ENCODE measurements at places on chromosomes 6 and 20. TPM values are rescaled to one million over a fixed set of nuclear protein-coding genes. Genes with fewer than 3 reads are reported as not detected.

DNA sequence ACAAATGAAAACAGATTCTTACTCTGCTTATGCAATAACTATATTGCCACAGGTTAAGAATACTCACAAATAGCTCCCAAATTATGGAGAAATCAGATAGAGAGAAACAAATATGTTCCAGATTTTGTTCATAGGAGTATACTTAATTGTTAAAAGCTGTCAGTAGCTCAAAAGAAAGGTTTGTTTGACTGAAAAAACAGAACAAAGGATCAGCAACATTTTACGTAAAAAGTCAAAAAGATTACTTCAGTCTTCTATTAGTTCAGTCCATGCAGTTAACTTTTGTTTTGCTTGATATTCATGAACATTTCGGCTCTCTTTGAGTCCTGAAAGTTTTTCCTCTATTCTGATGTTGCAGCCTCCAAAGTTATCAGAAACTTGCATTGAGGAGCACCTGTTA, 13.4 kb upstream of the NANP start:
- no peaks in the 10 kb centered on the region for H3K27me3 ChIP-seq
- H3K36me3 ChIP-seq: peaks cover 3% of the 10 kb centered on the region
- no peak overlapping the region for H3K4me3 ChIP-seq
- no peak for DNase-seq
- no peaks in the 10 kb centered on the region for H3K4me1 ChIP-seq

ZNFX1 gene
- total RNA-seq: 34.2 TPM

PTCHD4 gene
- not detected for total RNA-seq

GRCh38 chr6:14501914-14502313, 384.3 kb downstream of the CD83 start:
- H3K27ac ChIP-seq: no peak overlapping the region
- no peaks in the 10 kb centered on the region for H3K27me3 ChIP-seq
- no peaks in the 10 kb centered on the region for H3K4me1 ChIP-seq

DNA sequence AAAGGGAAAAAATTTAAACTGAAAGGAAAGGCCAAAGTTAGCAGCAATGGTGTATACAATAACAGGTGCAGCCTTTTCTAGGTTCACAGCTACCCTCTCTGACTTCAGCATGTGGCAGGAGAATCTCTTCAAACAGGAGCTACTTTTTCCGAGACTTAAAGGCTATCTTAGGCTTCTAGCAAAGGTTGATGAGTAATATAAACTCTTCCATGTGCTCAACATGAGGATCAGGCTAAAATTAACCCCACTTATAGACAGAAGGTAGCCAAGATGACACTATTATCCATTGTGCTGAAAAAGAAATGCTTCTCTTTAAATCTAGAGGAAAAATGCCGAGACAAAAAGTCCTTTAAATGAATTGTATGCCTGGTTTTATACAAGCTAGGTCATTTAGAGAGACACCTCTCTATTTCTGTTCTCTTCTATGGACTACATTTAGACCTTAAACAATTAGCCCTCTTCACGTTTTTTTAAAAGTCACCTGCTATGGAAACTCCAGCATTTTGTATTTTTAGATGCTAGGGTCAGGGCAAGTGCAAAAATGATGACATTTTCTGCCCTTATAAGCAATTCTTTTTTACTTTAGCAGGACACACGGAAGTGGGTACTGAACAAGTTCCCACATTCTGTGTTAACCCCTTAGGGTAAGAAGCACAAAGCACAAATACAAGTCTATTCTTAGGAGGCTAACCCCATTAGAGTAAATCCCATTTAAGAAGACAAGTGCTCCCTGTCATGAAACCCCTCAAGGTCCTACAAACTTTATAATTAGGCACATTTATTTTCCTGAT, 216.8 kb upstream of the CITED2 start:
- no peak overlapping the region for H3K27ac ChIP-seq
- no peaks in the 10 kb centered on the region for H3K27me3 ChIP-seq
- peaks cover 19% of the 10 kb centered on the region for H3K4me1 ChIP-seq
- no peaks in the 10 kb centered on the region for H3K36me3 ChIP-seq
- H3K4me3 ChIP-seq: no peak overlapping the region

FBXO5 gene
- 3.5 TPM for total RNA-seq

- H3K27me3 ChIP-seq: no peaks in the 10 kb centered on the region
- no peak overlapping the region for H3K4me3 ChIP-seq
- H3K4me1 ChIP-seq: peaks cover 14% of the 10 kb centered on the region
- no peaks in the 10 kb centered on the region for H3K36me3 ChIP-seq
Observed at GRCh38 chr6:116450769-116451740, 10.1 kb upstream of the CALHM6 start.

ENPP3 gene
- total RNA-seq: 0.15 TPM

DNA sequence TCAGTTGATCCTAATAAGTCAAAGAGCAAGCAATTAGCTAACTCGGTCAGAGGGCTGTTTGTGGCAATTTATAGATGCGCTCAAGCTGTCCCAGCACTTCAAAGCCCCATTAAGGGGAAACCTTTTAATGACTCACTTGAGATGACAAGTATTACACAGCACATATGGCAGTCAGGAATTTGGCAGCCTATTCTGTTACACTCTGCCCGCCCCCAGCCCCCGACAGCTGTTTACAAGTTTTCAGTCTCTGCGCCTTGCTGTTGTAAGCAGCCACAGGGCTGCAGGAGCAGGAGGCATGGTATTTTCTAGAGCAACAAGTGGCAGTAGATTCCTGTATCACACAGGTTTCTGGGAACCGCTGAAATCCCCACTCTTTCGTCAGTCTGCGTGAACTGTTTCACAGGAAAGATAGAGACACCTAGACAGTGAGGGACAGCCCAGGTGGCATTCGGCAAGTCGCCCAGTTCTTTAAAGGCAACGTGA, 263.0 kb downstream of the FOXC1 start:
- no peaks in the 10 kb centered on the region for H3K27me3 ChIP-seq
- H3K4me1 ChIP-seq: peaks cover 5% of the 10 kb centered on the region
- no peaks in the 10 kb centered on the region for H3K36me3 ChIP-seq
- no peak overlapping the region for H3K4me3 ChIP-seq

DNA sequence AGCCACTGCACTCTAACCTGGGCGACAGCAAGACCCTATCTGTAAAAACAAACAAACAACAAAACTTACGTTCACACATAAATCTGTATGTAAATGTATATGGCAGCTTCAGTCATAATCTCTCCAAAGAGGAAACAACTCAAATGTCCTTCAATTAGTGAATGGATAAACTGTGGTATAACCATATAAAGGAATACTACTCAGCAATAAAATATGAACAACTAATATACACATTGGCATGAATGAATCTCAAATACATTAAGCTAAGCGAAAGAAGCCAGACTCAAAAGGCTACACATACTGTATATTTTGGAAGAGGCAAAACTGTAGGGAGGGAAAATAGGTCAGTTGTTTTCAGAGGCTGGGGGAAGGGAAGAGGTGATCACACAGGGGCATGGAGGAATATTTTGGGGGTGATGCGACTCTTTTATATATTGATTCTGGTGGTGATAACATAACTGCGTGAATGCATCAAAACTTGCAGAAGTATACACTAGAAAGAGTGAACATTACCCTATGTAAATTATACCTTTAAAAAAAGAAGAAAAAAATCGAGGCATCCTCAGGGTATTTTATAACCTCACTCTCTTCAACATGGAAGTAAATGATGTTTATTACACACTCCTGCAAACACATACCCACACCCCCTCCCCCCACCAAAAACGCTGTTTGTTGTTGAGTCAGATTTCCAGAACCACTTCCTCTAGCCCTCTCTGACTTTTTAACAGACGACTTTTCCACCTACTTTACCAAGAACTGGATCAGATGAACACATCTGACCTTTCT, 115.2 kb upstream of the RNF24 start:
- H3K4me1 ChIP-seq: no peaks in the 10 kb centered on the region
- H3K27me3 ChIP-seq: peaks cover 11% of the 10 kb centered on the region
- H3K27ac ChIP-seq: no peak overlapping the region
- no peak overlapping the region for H3K4me3 ChIP-seq

- no peaks in the 10 kb centered on the region for H3K27me3 ChIP-seq
- no peak overlapping the region for H3K27ac ChIP-seq
- no peak overlapping the region for H3K4me3 ChIP-seq
Observed at GRCh38 chr6:25012657-25013056, 76.9 kb upstream of the RIPOR2 start.

- H3K27ac ChIP-seq: no peak overlapping the region
- no peaks in the 10 kb centered on the region for H3K27me3 ChIP-seq
- no peak for DNase-seq
- H3K4me1 ChIP-seq: no peaks in the 10 kb centered on the region
- no peaks in the 10 kb centered on the region for H3K36me3 ChIP-seq
Observed at GRCh38 chr6:16533210-16533609, 228.1 kb downstream of the ATXN1 start.

HUS1B gene
- 8.8 TPM for total RNA-seq

DNA sequence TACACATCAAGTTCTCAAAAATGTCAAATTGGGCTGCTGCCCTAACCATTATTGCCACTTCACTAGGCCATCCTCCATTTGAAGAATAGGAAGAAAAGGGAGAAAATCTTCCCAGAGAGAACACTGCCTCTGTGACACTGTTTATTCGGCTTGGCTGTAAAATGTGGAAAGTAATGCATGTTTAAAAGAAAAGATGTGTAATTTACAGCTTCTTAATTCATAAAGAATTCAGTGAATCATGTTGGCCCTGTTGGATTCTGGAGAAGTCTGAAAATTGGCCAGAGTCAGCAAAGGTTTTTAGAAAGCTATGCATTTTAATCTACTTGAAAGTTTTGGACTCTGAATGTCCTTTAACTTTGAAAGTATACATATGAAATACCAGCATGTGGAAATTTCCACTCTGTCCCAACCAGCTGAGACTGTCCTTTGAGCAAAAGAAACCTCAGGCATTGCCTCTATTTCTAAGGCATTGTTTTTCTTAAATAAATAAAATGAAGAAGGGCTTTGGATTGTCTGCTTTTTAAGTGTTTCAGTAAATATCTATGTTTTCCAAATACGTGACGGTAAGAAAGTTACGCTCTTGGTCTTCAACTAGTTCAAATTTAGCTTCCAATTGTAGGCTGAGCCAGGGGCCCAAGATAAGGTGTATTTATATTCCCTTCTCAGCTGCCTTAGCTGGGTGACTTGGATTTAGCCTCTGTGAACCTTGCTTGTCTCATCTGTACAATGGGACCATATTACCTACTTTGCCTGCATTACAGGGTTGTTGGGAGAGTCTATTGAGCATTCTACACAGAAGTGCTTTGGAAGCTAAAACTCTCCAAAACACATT, 222.2 kb downstream of the UST start:
- no peak for DNase-seq
- no peak overlapping the region for H3K4me3 ChIP-seq
- peak overlapping the region; percentile 47 for H3K27ac ChIP-seq
- no peaks in the 10 kb centered on the region for H3K27me3 ChIP-seq
- peaks cover 6% of the 10 kb centered on the region for H3K4me1 ChIP-seq
- no peaks in the 10 kb centered on the region for H3K36me3 ChIP-seq

- no peaks in the 10 kb centered on the region for H3K4me1 ChIP-seq
- no peak for DNase-seq
- no peaks in the 10 kb centered on the region for H3K36me3 ChIP-seq
- H3K27ac ChIP-seq: no peak overlapping the region
- no peaks in the 10 kb centered on the region for H3K27me3 ChIP-seq
- H3K4me3 ChIP-seq: no peak overlapping the region
Observed at GRCh38 chr6:91020744-91021143, 433.9 kb upstream of the MAP3K7 start.

GRCh38 chr6:155224618-155225017, 39.2 kb upstream of the CLDN20 start:
- H3K4me1 ChIP-seq: peaks cover 18% of the 10 kb centered on the region
- no peak overlapping the region for H3K4me3 ChIP-seq

DNA sequence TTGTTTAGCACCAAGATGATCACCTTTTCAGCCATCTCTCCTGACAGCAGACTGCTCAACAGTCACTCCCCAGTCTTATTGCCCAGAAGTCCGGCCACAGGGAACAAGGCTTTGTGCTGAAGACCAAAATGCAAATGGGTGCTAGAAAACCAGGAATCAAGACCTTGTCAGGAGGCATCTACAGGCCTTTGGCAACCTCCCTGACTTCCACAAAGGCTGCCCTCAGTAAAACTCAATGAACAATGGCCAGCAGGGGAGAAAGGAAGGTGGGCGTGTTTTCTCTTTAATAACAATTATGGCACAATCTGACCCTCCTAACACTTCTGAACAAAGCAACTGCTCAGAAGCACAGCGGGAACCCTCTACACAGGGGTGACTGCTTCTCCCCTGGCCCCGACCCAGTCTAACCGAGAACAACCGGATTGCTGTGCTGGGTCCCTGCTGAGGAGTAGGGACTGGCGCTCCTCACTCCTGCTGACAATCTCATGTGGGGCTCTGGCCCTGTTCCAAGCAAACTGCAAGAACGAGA, 41.6 kb downstream of the PLCG1 start:
- H3K4me3 ChIP-seq: no peak overlapping the region
- H3K36me3 ChIP-seq: peaks cover 31% of the 10 kb centered on the region
- DNase-seq: peak; percentile 65
- no peaks in the 10 kb centered on the region for H3K27me3 ChIP-seq

GRCh38 chr6:114939630-114940029, 596.8 kb upstream of the HS3ST5 start:
- no peak overlapping the region for H3K4me3 ChIP-seq
- no peak for DNase-seq
- H3K36me3 ChIP-seq: no peaks in the 10 kb centered on the region

RGS17 gene
- total RNA-seq: 0.18 TPM

- no peak for DNase-seq
- no peaks in the 10 kb centered on the region for H3K27me3 ChIP-seq
- no peak overlapping the region for H3K27ac ChIP-seq
- no peaks in the 10 kb centered on the region for H3K36me3 ChIP-seq
Observed at GRCh38 chr6:136326038-136326553, 36.5 kb upstream of the BCLAF1 start.

DNA sequence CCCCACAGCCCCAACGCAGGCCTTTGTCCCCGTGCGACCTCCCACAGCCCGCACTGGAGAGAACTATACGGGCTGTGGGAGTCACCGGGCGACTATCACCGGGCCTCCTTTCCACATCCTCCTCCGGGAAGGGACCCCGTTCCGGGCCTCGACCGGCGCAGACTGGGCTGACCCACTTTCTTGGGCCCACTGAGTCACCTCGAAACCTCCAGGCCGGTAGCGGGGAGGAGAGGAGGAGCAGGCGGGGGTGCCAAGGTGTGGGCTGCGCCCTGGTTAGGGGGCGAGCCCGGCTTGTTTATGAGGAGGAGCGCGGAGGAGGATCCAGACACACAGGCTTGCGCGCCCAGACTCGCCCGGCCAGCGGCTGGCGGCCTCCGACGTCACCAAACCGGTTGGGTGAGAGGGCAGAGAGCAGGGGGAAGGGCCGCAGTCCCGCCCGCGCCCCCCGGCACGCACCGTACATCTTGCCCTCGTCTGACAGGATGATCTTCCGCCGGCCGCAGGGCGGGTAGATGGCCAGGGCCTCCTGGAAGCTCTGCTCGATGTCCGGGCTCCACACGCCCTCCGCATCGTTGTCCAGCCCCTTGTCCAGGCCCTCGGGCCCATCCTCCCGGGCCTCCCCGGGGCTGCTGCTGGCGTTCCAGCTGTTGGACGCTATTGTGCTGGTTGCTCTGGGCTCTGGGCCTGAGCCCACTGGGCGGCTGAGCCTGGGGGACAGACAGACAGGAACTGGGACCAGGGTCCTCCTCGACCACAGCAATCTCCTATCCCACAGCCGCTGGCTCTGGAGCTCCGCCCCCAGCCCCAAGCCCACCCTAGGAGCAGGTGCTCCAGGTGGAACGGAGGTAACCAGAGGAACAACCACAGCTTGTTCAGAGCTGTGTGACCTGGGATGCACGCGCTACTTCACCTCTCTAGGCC, 10.6 kb downstream of the TEAD3 start:
- H3K27ac ChIP-seq: peak overlapping the region; percentile 95
- H3K4me3 ChIP-seq: peak overlapping the region; percentile 29
- no peaks in the 10 kb centered on the region for H3K27me3 ChIP-seq
- peaks cover 70% of the 10 kb centered on the region for H3K4me1 ChIP-seq

Measured in suprapubic skin (tissue), 4 donors.